ENCODE measurements at places on chromosomes 16 and 17.

DNA sequence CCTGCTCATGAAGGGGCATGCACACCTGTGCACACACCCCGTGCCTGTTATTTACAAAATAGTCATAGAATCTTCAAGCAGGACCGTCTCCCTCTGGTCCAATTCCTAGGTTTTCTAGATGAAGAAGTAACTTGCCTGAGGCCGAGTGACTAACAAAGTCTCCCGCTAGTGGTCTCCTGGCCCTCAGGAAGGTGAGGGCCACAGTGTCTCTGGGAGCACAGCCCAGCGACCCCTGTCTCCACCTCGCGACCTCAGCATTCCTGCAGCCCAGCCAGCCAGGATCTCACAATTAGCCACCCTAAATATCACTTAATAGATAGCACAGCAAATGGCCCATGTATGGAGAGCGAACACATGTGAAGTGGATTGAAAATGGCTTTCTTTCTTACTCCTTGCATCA, 30.5 kb upstream of the CACNG1 start:
- no peak for DNase-seq

DNA sequence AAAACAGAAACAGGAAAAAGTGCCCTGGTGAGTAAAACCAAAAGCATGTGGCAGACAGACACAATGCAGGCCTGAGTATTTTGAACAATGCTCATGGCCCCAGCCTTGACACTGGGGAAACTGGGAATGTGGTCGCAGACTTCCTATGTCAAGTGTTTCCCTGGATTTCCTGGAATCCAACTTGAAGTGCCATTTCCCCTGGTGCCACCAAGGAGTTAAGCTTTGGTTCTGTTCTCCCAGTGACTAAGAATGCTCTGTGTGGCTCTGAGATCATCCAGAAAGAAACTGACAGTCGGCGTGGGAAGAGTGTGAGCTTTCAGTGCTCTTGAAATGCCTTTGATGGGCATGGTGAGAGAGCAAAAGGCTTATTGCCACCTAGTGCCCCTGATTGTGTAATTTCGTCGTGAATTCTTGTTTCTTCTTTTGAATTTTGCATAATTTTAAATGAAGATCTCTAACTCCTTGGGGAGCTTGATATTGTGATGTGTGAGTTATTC, 96.0 kb downstream of the YPEL2 start:
- DNase-seq: peak; percentile 72

DNA sequence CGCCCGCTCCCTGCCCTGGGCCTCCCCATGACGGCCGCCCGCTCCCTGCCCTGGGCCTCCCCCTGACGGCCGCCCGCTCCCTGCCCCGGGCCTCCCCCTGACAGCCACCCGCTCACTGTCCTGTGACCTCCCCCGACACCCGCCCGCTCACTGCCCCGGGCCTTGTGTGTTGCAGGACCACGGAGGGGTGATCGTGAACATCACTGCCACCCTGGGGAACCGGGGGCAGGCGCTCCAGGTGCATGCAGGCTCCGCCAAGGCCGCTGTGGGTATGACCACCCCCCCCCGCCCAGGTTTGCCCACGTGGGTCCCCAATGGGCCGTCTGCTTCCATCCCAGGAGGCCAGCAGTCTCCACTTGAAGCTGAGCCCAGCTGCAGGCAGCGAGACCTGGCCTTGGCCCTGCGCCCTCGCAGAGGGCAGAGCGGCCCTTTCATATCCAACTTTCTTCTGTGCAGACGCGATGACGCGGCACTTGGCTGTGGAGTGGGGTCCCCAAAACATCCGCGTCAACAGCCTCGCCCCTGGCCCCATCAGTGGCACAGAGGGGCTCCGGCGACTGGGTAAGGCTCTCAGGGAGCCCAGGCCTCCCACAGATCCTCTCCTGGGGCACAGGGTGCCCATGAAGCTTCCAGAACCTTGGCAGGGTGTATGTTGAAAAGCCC, 9.0 kb downstream of the DECR2 start:
- DNase-seq: no peak

DNA sequence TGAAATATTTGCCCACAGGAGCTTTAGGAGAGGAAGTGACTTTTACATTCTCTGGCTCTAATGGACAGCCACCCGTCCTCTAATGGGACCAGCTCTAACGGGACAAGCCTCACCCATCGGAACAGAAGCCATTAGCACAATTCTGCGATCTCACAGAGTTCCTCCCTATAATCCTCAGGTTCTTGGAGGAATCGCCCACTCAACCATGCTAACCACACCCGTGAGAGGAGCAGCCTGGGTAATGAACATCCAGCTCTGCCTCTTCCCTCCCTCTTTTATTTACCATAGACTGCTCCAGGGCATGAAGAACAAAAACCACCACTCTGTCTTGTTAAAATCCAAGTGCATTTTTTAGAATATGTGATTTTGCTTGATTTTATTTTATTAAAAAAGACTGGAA, 6.8 kb downstream of the SLC35B1 start:
- DNase-seq: no peak

- no peak for DNase-seq
These were observed 16.5 kb upstream of the NSMCE1 start for GRCh38 chr16:27284865-27285675.

DNA sequence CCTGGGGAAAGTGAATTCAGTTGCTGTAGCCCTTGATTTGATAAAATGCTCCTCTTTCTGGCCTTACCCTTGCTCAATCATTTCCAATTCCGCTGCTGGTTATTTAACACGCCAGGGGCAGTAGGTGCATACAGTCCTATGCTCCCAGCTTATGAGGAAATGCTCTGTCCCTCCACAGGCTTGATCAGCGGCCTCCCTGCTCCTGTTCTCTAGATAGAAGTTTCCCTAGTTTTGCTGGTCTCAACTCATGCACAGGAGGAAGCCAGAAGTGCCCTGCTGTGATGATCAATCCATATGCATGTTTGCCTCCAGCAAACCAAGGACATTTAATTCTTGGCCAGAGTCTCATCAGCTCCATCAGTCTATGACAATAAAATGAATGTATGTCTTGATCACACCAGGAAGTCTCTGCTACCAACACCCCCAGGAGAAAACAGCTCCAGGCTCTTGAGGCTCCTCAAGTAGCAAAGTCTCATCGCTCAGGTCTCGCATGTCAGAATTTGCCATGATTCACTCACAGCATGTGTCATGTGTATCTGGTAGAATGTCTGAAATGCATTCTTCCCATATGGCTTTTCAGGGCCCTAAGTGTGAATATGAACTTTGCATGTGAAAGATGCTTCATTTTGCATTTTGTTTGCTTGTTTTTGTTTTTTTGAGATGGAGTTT, 208.9 kb downstream of the CDH13 start:
- no peak for DNase-seq

- DNase-seq: no peak
These were observed 16.5 kb downstream of the CRISPLD2 start for GRCh38 chr16:84836234-84836647.

GRCh38 chr17:79926142-79926604, 86.9 kb upstream of the CBX4 start:
- no peak for DNase-seq

DNA sequence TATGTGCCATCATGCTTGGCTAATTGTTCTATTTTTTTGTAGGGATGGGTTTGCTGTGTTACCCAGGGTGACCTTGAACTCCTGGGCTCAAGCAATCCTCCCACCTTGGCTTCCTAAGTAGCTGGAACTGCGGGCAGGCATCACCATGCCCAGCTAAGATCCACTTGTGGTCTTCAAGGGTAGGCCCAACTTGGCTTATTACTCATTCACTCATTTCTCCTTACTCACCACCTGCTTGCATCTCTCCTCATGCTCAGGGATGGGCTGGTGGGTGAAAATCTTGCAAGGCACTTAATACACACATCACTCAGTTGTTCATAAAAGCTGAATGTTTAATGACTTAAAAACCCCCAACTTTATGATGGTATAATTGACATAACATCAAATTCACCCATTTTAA, 207.8 kb downstream of the SHISA9 start:
- DNase-seq: no peak

DNA sequence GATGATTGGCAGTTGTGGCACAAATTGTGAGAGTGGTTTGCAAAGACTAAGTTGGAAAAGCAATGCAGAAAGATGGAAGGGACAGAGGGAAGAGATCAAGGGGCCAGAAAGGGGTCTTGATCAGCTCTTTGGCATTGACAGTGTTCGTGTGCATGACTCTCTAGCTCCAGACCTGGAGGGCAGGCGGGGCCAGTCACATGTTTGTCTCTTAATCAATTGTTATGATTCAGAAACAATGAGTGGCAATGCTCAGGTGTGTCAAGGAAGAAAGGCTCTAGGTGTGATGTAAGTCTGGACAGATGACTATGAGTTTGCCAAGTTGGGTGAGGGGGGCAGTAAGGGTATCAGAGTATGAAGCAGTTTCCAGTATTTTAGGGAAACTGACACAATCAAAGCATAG, 32.1 kb downstream of the WSB1 start:
- no peak for DNase-seq

GRCh38 chr17:76276461-76277299, 11.5 kb downstream of the UBALD2 start:
- DNase-seq: no peak

DNA sequence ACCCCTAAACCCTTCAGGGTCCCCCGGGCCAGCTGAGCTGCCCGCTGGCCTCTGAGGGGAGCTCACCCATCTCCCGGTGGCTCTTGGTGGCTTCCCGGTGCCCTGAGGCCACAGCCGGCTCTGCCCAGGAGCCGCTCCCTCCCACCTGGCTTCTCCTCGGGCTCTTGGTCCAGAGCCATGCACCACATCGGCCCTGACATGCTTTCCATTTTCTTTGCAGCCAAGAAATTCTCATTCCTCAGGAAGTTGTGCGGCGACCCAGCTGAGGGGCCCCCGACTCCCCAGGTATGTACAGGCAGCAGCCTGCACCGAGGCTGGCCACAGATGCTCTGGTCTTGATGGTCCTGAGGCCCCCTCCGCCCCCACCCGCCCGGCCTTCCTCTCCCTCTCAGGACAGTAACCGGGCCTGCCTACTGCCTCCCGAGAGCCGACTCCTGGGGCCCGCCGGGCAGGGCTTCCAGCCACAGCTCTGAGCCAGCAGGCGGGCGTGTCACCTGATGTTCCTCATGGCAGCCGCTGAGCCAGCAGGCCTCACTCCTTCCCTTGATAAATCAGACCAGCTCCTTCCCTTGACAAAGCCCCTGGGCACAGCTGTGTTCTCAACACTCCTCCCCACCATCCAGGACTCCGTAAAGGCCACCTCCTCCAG, 28.4 kb upstream of the ZFPM1 start:
- DNase-seq: no peak

GRCh38 chr16:67678354-67679023, 11.9 kb downstream of the C16orf86 start:
- DNase-seq: no peak

DNA sequence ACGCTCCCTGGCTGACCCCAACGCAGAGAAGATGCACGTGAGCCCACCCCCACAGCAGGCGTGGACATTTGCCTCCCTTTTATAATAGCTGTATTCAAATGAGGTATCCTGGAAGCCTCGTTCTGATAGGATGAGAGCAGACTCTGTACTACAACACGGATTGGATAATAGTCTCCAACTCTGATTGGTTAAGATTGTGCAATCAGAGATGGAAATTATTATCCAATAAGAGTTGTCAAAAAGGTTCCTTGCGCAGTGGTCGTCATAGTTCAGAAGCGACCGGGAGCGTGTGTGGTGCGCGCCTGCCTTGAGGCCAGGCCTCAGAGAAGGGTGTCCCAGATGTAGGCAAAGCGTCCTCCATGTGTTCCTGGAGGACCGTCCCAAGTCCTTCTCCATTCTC, 104.6 kb downstream of the USP22 start:
- DNase-seq: no peak

DNA sequence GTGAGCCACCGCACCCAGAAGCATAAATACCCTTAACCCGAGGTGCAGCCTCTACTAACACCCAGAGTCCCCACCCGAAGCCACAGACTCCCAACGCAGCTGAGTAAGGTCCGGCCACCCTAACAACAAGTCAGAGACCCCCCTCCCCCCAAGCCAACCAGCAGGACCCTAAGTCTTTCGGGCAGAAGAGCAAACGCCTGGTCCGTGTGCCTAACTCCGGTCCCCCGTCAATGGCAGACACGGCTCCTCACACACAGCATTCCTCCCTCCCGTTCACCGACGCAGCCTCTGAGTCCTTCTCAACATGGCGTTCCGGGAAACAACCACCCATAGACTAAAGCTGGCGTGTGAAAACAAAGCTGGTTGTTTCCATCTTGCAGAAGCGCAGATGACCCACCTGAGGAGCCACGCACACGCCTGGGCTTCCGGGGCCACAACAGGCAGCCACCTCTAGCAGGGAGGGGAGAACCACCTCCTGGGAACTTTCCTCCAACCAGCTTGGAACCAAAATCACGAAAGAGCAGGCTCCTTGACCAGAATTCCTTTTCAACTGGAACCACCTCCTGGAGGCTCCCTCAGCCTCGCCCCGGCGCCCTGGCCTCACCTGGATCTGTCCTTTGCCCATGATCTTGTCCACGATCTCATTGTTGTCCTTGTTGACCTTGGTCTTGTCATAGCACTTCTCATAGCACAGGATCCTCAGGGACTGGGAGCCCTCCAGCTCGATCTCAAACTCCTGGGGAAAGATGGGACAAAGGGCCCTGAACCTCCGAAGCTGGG, 52.7 kb downstream of the TIMM22 start:
- DNase-seq: no peak

GRCh38 chr17:66491213-66491612, 188.8 kb downstream of the PRKCA start:
- DNase-seq: peak; percentile 53

DNA sequence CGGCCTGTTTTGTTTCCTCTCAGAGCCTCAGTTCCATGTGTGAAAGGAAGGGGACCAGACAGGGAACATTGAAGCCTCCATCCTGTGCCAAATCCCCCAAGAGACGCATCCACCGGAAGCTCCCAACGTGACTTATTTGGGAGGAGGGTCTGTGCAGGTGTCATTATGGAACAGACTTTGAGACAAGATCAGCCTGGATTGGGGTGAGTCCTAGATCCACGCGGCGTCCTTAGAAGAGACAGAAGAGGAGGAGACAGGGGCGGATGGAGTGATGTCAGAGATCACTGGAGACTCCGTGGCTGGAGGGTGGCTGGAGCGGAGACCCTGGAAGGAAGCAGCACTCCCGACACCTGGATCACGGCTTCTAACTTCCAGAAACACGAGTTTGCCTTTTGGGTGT, 80.0 kb downstream of the KLHDC4 start:
- DNase-seq: no peak

DNA sequence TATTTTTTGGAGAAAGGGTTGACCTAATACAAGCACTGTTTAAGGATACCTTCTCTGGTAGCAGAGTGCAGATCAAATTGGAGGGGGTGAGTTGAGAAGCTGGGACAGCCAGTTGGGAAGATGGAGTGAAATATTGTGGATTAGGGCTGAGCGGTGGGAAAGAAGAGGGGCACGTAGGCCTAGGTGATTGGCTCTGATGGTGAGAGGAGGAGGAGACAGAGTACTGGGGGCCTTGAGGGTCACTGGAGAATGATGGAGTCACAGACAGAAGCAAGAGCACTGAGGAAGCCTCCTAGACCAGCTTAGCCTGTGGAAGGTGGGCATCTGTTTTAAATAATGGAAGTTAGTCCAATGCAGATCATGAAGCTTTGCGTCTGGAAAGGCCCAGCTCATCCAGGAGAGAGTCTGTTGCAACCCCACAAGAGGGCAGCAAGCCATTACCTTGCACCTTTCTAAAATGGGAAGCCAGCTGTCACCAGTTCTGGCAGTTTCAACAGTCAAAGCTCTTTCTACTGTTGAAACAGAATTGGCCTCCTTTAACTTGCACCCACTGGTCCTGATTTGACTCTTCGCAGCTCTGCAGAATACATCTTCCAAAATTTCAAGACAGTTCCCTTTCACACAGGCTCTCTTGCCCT, 11.8 kb downstream of the SLC9A5 start:
- peak; percentile 34 for DNase-seq

Data from stimulated activated CD4-positive, alpha-beta T cell treated with anti-CD3 and anti-CD28 coated beads, Interleukin-1b, Interleukin-23, amount 100 ng/mL, for 48 hours (primary cell).